ENCODE measurements at places on chromosomes 1 and 21.

GRCh38 chr1:51284487-51284954 lies 45.8 kb downstream of the TTC39A start:
- no peak for DNase-seq

GRCh38 chr21:41195311-41195710 lies 27.4 kb downstream of the BACE2 start:
- DNase-seq, result no peak

- DNase-seq, result no peak
These were observed 492.4 kb upstream of the NFIA start for GRCh38 chr1:60589916-60590315.

GRCh38 chr21:21751286-21751685 lies 753.1 kb downstream of the NCAM2 start:
- DNase-seq, result no peak

DNA sequence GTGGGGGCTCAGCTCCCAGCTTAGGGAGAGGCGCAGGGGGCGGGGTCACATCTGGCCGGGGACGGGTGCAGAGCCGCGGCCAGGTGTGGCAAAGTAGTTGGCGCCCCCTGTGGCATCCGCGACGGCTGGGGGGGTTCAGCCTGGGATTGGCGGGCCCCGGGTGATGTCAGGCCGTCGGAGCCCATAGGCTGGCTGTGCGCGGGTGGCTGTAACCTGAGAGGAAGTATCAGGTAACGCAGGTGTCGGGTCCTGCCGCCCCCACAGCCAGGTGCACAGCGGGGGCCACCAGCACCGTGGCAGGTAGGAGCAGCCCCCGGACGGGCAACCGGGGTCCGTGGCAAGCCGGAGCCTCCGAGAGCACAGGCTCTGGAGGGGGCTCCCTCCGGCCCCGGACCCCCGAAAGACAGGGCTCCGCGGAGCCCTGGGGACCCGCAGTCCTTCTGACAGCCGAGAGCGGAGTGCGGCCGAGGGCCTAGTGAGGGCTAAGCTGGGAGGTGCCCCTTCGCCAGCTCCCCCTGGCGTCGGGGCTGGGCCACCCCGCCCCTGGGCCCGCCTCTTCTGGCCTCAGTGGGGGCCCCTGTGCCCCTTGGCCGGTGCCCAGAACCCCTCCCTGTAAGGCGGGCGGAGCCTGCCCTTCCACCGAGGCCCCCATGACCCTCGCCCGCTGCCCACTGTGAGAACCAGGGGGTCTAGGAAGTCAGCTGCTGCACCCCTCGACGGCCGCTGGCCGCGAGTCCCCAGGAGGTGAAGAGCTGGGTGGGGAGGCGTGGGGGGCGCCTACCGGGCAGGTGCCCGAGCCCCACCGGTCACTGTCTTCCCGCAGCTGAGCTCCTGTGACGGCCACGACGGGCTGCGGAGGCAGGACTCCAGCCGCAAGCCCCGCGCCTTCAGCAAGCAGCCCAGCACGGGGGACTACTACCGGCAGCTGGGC lies 17.9 kb downstream of the TNFRSF25 start:
- no peak for DNase-seq
